Fibroblast of skin of abdomen (primary cell): ENCODE measurements at places on chromosomes 4 and X.

DNA sequence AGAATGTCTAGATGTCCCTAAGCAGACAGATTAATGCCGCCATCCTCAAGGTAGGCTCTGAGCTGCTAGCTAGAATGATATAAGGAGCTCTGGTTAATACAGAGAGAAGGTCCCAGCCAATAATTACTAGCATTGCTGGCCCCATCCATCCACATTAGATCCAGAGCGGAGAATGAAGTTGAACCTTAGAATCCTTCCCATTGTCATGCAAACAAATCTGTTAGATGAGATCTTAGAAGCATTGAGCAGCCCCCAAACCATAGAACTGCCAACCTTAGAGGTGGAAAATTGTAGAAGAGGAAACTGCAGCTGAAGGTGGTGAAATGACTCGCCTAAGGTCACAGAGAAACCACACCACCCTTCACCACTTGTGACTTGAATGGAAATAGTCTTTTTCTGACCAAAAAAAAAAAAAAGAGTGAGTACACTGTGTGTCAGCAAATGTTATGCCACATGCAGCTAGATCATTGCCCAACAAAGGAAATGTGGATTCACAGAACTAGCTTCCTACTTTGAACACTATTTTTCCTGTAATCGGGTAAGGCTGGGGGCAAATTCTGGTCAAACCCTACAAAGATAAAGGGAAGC, 162.1 kb downstream of the SMIM20 start:
- DNase-seq: peak; percentile 33

DNA sequence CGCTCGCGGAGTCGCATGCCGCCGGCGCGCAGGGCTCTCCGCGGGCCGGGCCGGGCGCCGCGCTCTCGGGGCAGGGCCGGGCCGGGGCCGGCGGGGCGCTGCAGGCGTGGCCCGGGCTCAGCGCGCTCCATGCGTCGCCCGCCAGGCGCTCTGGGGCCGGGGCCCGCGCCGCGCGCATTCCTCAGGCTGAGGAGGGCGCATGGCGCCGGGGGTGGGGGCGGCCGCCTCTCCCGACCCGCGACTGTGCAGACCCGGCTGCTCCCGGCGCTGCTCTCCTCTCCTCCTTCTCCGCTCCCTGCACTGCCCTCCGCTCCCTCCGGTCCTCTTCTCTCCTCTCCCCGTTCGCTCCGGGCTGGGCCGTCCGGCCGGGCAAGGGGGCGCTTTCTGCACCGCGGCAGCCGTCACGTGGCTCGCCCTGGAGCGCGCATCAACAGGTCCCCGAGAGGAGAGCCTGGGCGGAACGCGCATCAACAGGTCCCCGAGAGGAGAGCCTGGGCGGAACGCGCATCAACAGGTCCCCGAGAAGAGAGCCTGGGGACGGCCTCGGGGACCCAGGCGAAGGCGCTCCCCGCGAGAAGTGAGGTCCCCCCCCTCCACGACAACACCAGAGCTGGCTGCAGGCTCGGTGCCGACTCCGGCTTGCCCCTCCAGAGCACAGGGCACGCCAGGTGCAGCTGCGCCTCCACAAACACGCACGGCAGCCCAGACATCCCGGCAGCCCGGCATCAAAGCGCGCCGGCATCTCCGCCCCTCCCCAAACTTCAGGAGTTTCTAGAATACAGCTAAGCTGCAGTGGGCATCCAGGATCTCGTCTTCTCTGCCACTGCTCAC, 12.9 kb downstream of the PPP2R3B start:
- peak; percentile 43 for DNase-seq

DNA sequence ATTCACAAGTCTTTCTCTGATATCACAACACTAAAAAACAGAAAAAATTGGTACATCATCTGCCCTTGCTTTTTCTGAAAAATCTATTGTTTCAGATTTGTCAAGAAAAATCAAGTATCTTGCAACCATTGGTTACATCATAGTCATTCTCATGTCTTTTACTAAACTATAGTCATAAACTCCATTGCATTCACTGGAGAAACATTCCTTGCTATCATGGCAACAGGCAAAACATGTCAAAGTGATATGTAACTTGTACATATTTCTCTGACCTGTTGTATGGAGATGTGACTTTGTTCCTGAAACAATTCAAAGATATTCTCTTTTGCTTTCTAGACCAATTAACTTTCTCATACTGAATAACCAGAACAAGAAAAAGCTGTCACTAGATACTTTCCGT, 121.9 kb upstream of the ANK2 start:
- peak; percentile 20 for DNase-seq

DNA sequence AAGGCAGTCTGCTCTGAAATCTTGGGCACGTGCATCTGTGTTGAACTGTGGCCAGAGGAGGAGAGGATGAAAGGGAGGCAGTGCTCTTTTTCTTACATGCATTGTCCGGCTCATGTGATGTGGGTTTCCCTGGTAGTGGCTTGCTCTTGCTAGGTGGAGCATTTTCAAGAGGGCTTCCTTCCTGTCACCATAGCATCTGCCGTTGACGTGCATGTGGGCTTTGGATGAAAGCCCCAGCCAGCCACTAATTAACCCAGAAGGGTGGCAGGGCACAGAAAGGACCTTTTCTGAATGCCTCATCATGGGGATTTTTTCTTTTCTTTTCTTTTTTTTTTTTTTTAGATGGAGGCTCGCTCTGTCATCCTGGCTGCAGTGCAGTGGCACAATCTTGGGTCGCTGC, 121.3 kb downstream of the GPR143 start:
- no peak for DNase-seq

DNA sequence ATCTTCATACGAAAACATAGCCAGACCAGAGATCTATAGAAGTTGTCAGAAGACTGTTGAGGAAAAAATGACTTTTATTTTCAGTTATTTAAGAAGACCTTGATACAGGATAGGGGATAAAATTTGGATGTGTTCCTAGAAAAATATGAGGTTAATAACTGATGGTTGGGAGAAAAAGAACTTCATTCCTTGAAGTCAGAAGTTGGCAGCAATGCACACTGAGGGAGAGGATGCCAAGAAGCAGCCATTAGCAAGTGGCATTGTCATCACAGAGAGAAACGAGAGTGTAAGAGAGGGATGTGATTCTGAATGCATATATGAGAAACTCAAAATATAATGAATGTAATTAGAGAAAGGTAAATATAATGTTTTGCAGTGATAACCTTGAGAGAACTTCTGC, 382.1 kb upstream of the EPHA5 start:
- DNase-seq: peak; percentile 4

GRCh38 chr4:94582517-94582916, 130.8 kb downstream of the PDLIM5 start:
- peak; percentile 25 for DNase-seq

- no peak for DNase-seq
Measured at GRCh38 chr4:127525608-127526007, 107.1 kb upstream of the INTU start.

DNA sequence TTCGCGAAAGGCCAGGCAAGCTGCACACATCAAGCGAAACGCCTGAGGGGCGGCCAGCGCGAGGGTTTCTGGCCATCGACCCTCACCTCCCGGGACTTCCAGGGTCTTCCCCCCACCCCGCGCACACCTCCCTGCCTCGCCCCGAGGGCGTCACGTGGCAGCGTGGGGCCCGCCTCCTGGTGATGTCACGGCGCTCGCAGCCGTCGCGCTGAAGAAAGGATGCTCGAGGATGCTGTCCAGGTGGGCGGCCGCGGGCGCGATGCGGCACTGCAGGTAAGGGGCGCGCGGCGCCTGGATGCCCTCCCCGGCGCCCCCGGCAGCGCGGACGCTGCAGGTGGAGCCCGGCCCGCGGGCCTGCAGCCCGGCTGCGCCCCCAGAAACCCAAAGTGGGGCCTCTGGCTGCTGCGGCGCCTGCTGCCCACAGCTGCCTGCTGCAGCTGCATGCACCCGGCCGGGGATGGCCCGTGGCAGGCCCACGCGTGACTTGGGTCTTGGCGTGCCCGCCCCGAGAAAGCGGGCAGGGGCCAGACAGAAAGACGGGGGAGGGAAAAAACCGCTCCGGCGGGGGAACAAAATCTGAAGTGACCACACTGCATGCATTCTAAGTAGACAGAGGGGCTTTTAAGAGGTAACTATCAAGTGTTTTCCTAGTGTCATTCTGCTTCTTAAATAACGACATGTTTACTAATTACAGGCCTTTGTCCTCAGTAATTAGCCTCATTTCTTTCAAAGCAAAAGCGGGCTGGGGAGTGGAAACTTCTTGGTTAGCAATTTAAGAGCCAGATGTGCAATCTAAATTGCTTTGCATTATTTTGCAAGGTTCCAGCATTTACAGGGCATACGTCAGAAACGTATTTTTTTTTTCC, 1.7 kb downstream of the CLCN4 start:
- DNase-seq: no peak

GRCh38 chrX:36199928-36200327, 280.4 kb downstream of the CFAP47 start:
- no peak for DNase-seq

GRCh38 chr4:100936661-100937375, 410.5 kb downstream of the PPP3CA start:
- DNase-seq: no peak

GRCh38 chr4:663438-664428, 10.3 kb downstream of the ATP5ME start:
- no peak for DNase-seq

- no peak for DNase-seq
Measured at GRCh38 chr4:42708625-42709024, 51.7 kb upstream of the ATP8A1 start.

DNA sequence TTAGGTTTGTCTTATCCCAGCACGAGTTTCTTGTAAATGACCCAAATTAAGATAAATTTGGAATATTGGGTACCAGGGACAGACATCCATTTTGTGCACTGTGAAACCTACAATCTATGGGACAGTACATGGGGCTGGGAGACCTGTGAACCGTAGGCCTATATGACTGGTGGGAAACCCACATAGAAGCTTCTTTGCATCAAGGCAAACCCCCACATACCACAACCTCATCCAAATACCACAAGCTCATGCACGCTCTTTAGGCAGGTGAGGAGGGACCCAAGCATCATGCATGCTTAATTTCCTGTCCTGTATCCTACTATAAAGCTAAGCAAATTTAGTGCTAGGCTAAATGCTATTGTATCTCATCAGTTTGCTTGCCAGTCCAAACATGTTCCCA, 47.8 kb downstream of the NIPAL1 start:
- no peak for DNase-seq

DNA sequence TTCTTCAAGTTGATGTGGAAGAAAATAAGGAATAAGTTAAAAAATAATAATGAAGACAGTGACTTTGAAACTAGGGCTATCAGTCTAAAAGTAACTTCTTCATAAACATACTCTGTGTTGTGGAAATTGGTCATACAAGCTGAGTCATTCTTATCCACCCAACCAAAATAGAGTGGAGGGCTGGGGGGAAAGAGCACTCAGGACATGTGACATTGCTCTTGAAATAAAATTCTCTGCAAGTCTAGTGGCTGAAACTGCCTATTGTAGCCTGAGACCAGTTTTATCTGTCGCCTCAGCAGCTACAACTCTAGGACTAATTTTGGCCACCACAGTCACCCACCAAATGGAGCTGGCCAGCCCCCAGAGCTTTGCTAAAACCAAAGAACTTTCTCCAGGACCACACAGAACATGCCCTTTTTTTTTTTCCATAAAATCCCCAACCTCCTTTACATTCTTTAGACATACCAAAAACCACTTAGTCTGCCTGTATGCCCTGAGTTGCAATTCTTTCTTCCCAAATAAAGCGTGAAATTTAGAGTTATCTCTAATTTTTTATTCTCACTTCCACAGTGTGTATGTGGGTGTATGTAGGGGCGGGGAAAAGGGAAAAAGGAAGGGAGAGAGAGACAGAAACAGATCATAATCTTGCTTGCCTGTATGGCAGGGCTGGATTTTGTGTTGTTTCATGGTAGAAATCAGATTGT, 23.0 kb upstream of the SLC25A4 start:
- no peak for DNase-seq

DNA sequence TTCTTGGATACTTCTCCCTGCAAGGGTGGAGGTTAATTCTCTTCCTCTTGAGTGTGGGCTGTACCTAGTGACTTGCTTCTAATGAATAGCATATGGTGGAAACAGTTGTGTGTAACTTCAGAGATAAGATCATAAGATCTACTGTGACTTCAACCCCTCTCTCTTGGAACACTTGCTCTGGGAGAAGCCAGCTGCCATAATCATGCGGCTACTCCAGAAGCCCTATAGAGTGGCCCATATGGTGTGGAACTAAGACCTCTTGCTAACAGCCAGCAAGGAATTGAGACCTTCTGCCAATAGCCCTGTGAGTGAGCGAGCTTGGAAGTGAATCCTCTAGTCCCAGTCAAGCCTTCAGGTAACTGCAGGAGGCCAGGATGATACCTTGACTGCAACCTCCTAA, 81.1 kb downstream of the RBMX2 start:
- DNase-seq: no peak

DNA sequence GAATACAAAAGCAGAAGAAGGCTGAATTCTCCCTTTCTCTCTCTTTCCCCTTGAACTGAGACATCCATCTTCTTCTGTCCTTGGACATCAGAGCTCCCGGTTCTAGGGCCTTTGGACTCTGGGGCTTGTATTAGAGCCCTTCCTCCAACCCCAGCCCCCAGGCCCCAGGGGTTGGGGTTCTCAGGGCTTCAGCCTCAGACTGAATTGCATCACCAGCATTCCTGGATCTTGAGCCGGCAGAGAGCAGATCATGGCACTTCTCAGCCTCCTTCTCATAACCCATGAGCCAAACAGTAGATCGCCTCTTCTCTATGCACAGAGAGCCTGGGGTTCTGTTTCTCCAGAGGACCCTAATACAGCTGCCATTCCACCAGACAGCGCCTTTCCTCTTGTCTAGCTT, 25.3 kb upstream of the CLDN24 start:
- DNase-seq: peak; percentile 63

GRCh38 chr4:23734000-23734399, 155.8 kb downstream of the PPARGC1A start:
- no peak for DNase-seq
